Islet precursor cell (in vitro differentiated cells): ENCODE measurements at places on chromosomes 13 and 19.

DNA sequence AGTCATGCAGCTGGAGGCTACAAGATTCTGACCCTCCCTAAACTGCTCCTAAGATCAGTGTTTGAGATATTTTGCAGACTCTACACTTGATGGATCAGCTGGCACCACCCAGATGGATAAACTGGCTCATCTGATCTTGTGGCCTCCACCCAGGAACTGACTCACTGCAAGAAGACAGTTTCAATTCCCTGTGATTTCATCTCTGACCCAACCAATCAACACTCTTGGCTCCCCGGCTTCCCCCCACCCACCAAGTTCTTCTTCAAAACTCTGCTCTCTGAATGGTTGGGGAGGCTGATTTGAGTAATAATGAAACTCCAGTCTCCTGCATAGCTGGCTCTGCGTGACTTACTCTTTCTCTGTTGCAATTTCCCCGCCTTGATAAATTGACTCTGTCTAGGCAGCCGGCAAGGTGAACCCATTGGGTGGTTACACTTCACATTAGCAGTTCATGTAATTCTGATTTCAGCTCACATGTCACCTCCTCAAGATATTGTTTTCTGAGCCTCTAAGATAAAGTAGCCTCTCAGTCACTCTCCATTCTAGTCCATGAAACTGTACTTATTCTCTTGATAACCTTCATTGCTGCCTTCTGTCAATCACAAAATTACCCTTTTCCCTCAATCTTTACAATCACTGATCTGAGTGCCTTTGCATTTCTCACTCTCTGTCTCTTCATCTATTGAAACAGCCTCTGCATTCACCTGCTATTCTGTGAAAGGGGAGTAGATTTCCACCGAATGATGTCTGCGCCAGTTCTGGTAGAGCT, 9.9 kb upstream of the FPR3 start:
- DNase-seq = no peak

GRCh38 chr13:113220877-113221276, 11.5 kb downstream of the CUL4A start:
- DNase-seq = no peak

GRCh38 chr19:16359074-16359473, 34.4 kb downstream of the KLF2 start:
- DNase-seq = no peak

GRCh38 chr13:110665491-110666254, 40.2 kb downstream of the CARS2 start:
- no peak for DNase-seq

- DNase-seq = no peak
Observed at GRCh38 chr13:81480634-81481033, 1139.7 kb upstream of the SPRY2 start.
